ENCODE measurements at places on chromosomes 1 and 21.

DNA sequence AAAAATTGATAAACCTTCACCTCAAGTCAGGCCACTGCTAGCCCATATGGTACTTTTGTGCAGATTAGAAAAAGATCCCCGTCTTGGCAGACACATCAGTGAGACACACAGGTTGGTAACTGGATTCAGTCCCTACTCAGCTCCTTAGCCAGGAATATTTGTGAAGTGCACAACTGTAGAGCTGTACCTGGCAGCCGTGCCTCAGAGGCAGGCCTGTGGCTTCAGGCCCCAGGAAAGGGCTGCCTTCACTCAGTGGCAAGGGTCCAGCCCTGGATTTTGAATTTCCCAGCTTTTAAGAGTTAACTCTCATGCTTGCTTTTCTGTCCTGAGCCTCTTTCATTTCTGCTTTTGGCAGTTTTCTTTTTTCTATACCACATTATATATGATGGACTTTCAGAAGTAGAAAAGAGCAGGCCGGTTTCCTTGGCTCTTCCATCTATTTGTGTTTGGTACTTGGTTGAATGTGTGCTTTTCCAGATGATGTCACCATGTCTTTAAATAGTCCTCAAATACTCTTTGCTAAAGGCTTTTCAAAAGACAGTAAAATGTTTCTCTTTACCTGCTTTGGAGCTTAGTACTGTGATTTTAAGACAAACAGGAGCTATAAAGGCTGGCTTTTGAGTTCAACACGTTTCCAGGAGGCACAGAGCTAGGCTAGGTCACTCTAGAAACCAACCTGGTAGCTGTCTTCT, 186.6 kb downstream of the AK5 start:
- DNase-seq = no peak

DNA sequence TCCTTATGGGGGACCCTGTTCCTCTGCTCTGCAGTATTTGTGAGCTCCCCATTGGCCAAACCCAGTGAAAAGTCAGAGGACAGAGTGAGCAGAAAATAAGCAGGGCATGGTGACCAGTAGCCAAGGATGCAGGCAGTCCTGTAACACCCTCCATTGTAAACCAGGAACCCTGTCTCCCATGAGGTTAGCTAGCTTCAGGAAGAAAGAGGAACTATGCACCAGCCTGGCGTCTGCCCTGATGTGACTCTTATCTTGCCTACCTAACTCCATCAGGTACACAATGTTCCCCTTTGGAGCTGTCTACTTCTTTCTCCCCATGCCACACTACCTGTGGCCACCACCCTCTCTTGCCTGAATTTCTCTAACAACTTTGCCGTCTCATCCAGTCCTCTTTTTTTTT, 119.2 kb downstream of the LRIG2 start:
- DNase-seq = no peak

GRCh38 chr1:34199927-34200326, 23.2 kb downstream of the C1orf94 start:
- DNase-seq = peak; percentile 50

- no peak for DNase-seq
Observed at GRCh38 chr1:44625348-44625747, 48.9 kb downstream of the TMEM53 start.

DNA sequence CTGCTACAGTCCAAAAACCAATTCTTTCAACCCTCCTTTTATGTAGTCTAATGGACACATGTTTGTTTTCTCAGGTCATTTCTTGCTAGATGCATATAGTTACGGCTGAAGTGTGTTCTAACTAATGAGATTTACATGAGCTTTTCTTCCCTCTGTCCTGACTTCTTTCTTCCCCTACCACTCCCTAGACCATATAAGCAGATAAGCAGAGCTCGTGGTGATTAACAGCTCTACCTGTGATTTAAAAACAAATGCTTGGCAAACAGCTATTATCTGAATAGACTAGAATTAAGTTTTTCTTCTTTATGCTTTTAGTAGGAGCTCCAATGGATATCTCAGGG, 18.6 kb downstream of the KHDRBS1 start:
- no peak for DNase-seq

GRCh38 chr1:119331915-119332314, 36.7 kb upstream of the HAO2 start:
- DNase-seq = no peak

GRCh38 chr1:69743146-69743545, 175.4 kb downstream of the LRRC7 start:
- DNase-seq = no peak

GRCh38 chr1:178192686-178193085, 98.8 kb downstream of the RASAL2 start:
- peak; percentile 18 for DNase-seq

DNA sequence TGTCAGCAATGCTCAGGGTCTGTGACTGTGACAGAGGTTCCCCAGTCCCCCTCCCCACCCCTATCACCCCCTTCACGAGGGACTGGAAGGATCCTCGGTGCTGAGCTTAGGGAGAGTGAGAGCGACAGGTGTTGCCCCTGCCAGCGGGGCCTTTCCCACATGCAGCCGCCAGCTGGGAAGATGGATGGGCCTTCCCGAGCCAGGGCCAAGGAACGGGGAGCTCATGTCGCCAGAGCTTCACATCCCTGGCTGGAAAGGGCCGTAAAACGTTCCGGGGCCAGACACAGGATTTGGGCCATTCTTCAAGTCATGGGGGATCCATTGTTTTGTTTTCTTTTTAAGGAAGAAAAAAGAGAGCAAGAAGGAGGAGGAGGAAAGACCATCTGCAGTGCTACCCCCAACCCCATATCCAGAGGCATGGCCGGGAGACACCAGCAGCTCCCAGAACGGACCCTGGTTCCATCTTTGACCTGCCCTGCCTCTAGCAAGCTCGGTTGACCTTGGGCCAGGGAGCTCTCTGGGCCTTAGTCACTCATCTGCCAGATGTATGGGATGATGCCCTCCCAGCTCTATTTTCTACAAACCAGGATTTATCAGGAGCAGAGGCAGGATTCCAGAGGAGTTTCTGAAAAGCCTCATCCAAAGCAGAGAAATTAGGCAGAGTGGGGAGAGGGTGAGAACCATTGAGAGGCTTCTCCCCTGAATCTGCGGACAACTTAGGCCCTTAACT, 54.1 kb downstream of the TAS1R2 start:
- no peak for DNase-seq

GRCh38 chr1:47842228-47842919, 154.8 kb downstream of the TRABD2B start:
- no peak for DNase-seq

DNA sequence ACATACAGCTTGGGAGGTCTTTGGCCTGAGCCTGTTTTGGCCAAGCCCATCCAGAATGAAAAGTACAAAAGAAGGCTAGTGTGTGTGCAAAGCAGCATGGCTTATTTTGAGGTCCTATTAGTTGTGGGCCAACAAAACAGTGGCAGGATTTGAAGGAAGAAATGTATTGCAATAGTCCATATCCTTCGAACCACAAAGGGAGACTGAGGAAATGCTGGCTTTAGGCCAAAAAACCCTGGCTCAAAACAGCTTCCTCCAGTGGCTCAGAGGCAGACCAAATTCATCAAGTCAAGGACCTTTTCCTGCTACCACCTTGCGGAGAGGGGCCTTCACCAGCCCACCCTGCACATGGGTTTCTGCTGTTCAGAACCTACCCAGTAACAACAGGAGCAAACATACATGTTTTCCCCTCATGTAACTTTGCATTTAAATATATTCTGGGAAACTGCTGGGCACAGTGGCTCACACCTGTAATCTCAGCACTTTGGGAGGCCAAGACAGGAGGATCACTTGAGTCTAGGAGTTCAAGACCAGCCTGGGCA, 43.3 kb downstream of the VPS26C start:
- no peak for DNase-seq

Data from lower leg skin (tissue), 4 donors.